ENCODE measurements at places on chromosomes 1 and 21.
A peak's percentile ranks its signal among the peaks of the same experiment; 100 is the strongest.

- no peak overlapping the region for H3K27ac ChIP-seq
- no peaks in the 10 kb centered on the region for H3K27me3 ChIP-seq
- no peaks in the 10 kb centered on the region for H3K4me1 ChIP-seq
Measured at GRCh38 chr1:245099401-245099800, 55.4 kb upstream of the KIF26B start.

DNA sequence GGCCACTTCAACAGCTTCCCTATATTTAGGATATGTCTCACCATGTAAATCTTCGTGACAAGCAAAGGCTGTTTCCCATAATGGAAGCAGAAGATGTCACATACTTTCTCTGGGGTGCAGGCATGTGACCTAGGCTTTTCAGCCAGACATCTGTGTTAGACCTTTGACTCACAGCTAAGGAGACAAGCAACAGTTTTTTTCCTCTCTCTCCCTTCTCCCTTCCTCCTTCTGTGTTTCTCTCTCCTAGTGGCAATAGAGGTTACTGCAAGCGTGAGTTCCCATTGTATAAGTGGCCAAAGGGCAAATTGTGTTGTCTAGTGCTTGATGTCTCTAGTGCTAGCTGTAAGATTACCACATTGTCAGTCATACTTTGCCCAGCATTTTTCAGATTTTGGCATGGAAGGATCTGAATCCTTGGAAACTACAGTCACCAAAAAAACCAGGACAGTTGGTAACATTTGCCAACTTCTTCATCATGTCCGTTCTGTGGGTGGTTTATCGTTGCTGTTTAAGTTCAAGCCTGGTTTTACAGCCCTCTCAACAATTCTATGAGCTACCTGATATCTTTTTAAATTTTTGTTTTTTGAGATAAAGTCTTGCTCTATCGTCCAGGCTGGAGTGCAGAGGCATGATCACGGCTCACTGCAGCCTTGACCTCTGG lies 44.4 kb upstream of the RABGAP1L start:
- no peaks in the 10 kb centered on the region for H3K36me3 ChIP-seq
- no peaks in the 10 kb centered on the region for H3K4me1 ChIP-seq
- H3K27ac ChIP-seq: no peak overlapping the region
- peaks cover 4% of the 10 kb centered on the region for H3K27me3 ChIP-seq
- DNase-seq: peak; percentile 25
- H3K4me3 ChIP-seq: no peak overlapping the region

DNA sequence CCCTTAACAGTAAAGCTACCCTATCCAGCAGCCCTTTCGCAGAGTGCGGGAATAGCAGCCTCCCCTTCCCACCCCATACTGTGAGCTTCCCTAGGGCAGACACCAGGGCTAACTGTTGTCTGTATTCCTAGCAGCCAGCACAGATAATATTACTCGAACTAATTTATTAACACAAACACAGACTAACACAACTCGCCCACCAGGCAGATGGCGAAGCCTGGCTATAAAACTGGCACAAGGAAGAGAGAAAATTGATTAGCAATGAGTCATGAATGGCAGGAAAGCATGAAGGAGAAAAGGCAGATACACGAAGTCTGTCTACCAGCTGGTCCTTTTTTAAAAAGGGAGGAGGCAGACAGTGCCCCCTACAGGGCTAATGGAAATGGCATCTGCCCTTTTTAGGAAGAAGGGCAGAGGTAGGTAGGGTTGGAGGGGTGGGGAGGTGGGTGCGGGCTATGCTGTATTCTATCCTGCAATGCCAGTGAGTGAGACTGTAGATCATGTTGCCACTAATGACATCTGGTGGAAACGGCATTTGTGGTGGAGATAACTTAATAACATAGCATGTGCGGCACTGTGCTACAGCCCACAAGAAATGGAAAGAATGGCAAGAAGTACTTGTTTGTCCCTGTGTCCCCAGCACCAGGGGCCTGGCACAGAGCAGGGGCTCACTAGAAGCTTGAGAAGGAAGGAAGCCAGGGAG lies 30.6 kb upstream of the CTPS1 start:
- no peaks in the 10 kb centered on the region for H3K36me3 ChIP-seq
- H3K27me3 ChIP-seq: peaks cover 58% of the 10 kb centered on the region
- no peak overlapping the region for H3K27ac ChIP-seq
- no peak overlapping the region for H3K4me3 ChIP-seq
- H3K4me1 ChIP-seq: peaks cover 18% of the 10 kb centered on the region

- no peaks in the 10 kb centered on the region for H3K36me3 ChIP-seq
- H3K4me3 ChIP-seq: no peak overlapping the region
- DNase-seq: no peak
- no peaks in the 10 kb centered on the region for H3K27me3 ChIP-seq
- no peak overlapping the region for H3K27ac ChIP-seq
- H3K4me1 ChIP-seq: no peaks in the 10 kb centered on the region
Measured at GRCh38 chr1:56435434-56436262, 143.7 kb downstream of the PLPP3 start.

- H3K36me3 ChIP-seq: no peaks in the 10 kb centered on the region
- H3K27ac ChIP-seq: no peak overlapping the region
- no peaks in the 10 kb centered on the region for H3K4me1 ChIP-seq
- H3K27me3 ChIP-seq: peaks cover 3% of the 10 kb centered on the region
- H3K4me3 ChIP-seq: no peak overlapping the region
- no peak for DNase-seq
Measured at GRCh38 chr21:24395320-24395923, 1211.9 kb downstream of the MRPL39 start.

- DNase-seq: peak; percentile 92
- peaks cover 26% of the 10 kb centered on the region for H3K27me3 ChIP-seq
- H3K36me3 ChIP-seq: no peaks in the 10 kb centered on the region
- peaks cover 38% of the 10 kb centered on the region for H3K4me1 ChIP-seq
Measured at GRCh38 chr1:205273551-205273982, 45.8 kb downstream of the TMCC2 start.

- peaks cover 24% of the 10 kb centered on the region for H3K4me1 ChIP-seq
- DNase-seq: no peak
- no peak overlapping the region for H3K27ac ChIP-seq
- no peaks in the 10 kb centered on the region for H3K27me3 ChIP-seq
- no peak overlapping the region for H3K4me3 ChIP-seq
Measured at GRCh38 chr1:97906567-97907241, 14.1 kb downstream of the DPYD start.

All from activated naive CD4-positive, alpha-beta T cell treated with anti-CD3 and anti-CD28 coated beads, Interleukin-2, amount 10 ng/mL, durations not matched to agents 7 days and 5 days (primary cell).